Suppressor macrophage treated with lipopolysaccharide for 4 hours (primary cell): ENCODE measurements at places on chromosomes 16 and 17.

- no peak for DNase-seq
These were observed 45.1 kb downstream of the SOCS3 start for GRCh38 chr17:78314683-78315354.

GRCh38 chr16:11679941-11680911, 12.0 kb downstream of the SNN start:
- no peak for DNase-seq

DNA sequence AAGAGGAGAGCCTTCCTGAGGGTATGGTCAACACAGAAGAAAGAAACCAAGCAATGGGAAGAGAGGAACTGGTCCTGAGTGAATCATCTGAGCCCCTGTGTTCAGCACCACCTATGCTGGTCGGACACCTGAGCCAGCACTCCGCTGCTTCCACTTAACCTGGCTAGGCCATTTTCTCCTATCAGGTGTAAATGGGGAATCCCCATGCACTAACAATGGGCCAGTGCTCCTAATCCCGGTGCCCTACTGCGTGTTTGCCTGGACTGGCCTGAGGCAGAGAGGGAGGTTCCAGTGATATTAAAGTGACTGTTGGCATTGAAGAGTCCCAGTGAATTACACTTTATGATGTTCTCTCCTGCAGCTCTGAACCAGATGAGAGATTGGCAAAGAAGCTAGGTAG, 34.4 kb upstream of the XYLT2 start:
- DNase-seq: no peak

DNA sequence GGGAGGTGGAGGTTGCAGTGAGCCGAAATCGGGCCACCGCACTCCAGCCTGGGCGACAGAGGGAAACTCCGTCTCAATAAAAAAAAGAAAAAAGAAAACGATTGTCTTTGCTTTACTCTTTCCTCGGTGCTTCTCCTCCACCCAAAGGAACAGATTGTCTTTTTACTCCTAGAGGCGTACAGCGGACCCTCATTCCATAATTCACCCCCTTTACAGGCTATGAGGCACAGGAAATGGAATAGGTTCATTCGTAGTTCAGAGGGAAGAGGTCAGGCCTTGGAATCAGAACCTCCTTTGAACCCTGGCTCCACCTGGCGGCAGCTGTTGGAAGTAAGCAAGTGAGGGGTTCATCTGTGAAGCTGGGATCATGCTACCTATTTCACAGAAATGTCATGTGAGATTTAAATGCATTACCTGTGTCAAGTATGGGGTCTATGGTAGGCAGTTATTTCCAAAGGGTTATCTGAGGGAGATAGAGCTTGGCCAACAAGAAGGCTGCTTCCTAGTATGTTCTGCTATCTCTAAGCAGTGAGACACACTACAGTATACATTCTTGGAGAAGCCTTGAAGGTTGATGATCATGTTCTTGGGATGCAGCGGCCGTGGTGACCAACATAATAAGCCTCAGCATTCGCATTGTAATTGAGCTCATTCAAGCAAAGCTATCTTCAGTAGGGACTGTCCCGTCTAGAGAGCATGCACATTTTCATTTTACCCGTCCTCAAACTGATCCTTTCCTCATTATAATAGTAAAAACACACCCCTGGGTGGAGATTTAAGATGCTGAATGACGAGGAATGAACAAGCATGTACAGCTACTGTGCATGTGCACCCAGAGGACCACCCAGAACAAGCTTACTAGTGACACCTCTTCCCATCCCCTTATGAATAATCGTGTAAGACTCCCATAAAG, 18.7 kb upstream of the ZNF689 start:
- peak; percentile 87 for DNase-seq

GRCh38 chr17:49692751-49693150, 14.9 kb upstream of the SPOP start:
- no peak for DNase-seq

GRCh38 chr16:1773703-1774447, 941 bp upstream of the MRPS34 start:
- peak; percentile 41 for DNase-seq

DNA sequence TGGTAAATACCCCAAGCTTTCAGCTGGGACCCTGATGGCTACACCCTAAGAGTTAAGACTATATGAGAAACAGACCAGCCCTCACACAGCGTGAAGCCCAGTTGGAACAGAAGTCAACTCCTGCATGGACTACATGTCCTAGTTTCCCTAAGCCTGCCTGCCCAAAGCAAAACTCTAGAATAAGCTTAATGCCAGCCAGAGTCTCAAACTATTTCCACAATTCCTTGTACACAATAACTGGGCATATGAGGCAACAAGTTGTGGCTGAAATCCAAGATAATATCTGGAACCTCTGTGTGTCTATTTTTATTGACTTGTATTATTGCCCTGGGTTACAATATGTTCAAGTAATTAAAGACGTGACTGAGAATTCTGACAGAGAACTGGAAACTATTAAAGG, 19.4 kb downstream of the MYH10 start:
- DNase-seq: no peak

- no peak for DNase-seq
These were observed 33.9 kb downstream of the ANKFY1 start for GRCh38 chr17:4229627-4230541.

- no peak for DNase-seq
These were observed 1.3 kb downstream of the PRSS21 start for GRCh38 chr16:2818272-2818876.

DNA sequence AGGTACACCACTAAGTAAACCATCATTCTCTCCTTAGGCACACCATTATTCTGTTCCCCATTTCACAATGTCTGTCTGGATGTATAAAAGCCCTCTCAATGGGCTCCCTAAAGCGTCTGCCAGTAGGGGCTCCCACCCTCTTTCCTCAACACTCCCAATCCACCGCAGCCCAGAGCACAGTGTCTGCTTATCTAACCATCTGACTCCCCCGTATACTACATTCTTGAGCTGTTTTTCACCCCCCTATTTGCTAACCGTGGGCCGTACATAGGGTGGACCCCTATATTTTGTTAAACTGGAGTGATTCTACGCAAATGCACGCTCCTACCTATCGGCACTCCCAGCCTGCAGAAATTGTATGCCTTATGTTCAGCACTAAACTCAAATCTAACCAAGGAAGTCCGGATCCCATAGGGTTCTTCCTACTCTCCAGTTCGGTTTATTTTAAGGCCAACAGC, 685 bp upstream of the PSMD3 start:
- peak; percentile 15 for DNase-seq

GRCh38 chr17:80360396-80360795, 54.6 kb upstream of the ENDOV start:
- no peak for DNase-seq

DNA sequence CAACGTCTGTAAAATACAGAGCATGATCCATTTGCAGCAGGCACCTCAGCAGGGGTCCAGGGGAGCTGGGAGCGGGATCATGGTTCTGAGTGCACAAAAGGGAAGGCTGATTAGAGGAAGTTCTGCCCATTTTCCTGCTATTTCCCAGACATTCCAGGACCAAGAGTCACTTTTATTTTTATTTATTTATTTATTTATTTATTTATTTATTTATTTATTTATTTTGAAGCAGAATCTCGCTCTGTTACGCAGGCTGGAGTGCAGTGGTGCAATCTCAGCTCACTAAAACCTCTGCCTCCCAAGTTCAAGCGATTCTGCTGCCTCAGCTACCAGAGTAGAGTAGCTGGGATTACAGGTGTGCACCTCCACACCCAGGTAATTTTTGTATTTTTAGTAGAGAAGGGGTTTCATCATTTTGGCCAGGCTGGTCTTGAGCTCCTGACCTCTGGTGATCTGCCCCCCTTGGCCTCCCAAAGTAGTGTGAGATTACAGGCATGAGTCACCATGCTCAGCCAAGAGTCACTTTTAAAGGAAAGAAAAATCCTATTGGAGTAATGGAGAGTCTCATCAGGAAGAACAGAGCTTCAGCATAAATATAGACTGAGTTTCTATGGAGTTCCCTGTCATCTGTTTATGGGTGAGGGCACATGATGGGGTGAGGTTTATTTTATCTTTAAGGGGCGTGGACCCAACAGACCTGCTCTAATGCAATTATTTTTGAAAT, 355.2 kb downstream of the HAPSTR1 start:
- no peak for DNase-seq

DNA sequence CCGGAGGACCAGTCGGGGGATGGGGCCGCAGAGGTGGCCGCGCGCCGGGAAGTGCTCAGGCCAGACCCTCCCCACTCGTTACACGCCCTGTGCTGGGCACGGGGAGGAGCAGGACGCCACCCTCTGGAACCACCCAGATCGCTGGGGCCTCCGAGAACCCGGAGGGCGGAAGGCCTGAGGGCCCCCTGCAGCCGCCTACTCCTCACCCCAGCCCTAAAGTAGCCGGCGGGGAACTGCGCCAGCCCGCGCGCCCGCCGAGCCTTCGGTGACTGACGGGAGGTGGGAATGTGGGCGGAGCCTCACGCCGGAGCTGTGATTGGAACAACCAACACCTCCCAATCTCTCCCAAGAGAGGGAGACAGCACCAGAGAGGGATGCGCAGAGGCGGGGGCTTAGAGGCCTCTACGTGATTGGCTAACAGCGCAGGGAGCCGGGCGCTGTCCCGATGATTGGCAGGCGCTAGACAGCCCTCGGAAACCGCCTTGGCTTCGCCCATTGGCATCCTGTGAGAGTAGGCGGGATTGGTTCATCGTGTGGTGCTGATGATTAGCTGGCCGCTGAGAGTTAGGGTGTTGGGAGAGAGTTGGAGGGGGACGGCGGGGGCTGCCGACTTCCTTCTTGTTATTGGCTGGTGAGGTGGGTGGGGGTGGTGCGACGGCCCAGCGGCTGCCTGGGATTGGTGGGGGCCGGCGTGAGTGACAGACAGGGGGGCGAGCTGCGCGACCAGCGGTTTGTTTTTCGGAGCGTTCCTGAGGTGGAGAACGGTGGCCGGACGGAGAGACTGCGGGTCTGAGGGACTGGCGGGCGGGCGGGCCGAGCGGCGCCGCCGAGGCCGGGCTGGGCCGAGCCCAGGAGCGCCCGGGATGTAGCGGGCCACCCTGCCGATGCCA, at the start of gene MAP3K3:
Gene MAP3K3, plus strand, starts transcription at position 734 of the 890 bp plus-strand sequence. CDS start 343 bp downstream, outside the sequence.
- peak; percentile 100 for DNase-seq

DNA sequence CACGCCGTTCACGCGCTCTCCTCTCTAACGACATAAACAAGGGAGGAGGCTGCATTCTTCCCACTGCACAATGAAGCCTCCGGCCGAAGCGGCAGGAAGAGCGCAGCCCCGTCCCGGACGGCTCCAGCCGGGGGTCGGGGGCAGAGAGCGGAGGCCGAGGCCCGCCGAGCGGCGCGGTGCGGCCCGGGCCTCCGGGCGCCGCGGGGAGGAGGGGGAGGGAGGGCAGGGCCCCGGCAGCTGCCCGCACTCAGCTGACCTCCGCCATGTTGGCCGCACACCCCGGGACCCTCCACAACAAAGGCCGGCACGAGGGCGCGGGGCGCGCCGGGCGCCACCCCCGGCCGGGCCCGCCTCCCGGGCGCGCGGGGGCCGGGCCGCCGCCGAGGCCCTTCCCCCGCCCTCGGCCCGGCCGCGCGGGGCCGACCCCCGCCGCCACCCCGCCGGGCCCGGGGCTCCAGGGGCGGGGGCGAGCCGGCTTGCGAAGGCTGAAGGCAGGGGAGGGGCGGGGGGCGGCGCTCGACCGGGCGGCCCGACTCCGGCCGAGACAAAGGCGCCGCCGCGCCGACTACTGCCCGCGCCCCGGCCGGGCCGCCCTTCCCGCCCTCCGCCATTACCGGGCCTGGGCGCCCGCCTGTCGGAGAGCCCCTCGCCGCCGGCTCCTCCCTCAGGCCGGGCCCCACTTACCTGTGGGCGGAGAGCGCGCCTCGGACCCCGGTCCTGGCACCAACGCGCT, 527 bp downstream of the SIAH1 start:
- DNase-seq: peak; percentile 68

GRCh38 chr16:17512636-17513220, 42.0 kb upstream of the XYLT1 start:
- DNase-seq: no peak

DNA sequence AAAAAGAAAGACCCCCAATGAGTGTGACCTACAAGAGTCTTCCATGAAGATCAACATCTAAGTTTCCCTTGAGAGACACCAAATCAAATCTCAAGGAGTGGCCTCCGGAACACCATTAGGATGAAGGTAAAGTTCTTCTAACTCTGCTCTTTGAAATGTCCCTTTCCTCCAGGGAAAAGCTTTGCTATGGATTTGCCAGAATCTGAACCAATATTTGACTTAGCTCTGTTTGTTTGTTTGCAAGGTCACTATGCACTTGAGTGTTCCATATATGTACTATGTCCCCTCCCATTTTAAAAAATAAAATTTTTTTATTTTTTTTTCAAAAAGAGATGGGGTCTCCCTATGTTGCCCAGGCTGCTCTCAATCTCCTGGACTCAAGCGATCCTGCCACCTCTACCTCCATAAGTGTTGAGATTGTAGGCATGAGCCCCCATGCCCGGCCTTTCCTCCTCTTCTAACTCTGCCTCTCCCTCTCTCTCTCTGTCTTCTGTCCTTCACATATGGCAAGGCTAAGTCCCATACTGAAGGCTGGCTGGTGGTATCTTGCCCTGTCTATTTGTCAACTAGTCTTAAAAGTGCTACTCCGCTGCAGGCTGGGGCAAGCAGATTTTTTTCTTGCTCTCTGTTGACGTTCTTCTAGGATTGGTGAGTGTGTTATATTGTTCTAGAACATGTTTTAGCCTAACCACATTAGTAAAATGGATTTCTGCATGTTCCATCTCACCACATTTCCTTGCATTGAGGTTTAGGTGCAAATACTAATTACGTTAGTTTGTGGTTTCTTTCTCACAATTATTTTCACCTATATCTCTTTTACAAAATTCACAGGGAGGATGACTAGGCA, 276.7 kb upstream of the DYNLRB2 start:
- DNase-seq: no peak

DNA sequence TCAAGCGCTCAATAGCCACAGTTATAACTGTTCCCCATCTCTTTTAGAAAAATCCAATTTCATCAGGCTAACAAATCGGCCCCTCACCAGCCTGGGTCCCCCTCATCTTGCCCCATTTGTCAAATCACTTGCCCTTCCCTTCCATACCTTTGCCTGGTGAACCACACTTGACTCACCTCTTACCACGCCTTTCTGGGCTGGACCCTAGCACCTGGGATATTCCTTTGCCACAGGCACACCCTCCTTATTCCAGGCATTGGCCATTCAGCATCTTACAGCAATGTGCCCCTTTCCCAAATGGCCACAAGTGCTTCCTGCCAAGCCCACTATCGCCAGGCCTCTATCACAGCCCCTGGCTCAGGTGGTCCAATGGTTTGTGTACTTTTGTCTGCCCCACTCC, 14.9 kb downstream of the CMTM4 start:
- DNase-seq: no peak
